Stimulated activated CD8-positive, alpha-beta memory T cell treated with anti-CD3 and anti-CD28 coated beads, Interleukin-4, amount 100 ng/mL, for 48 hours (primary cell): ENCODE measurements at places on chromosomes 16 and 17.

GRCh38 chr16:1492082-1492922 lies 858 bp upstream of the TELO2 start:
- DNase-seq: no peak

GRCh38 chr16:48421741-48422140 lies 36.5 kb upstream of the SIAH1 start:
- no peak for DNase-seq

DNA sequence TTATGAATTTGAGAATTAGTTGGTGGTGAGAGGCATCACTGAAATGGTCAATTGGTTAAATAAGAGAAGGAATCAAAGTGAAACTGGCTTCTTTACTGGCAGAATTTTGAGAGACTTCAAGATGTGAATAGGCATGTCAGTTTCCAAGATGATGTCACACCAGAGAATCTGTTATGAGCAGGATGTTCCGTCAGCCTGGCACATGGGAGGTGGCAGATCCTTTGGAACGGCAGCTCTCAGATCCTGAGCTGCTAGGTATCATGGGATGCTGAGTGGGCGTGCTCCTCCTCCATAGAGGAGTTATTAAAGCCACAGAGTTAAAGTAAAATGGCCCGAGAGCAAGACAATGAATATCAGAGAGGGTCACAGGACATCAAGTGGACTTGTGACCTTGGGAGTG lies 444.3 kb upstream of the HSBP1 start:
- no peak for DNase-seq

DNA sequence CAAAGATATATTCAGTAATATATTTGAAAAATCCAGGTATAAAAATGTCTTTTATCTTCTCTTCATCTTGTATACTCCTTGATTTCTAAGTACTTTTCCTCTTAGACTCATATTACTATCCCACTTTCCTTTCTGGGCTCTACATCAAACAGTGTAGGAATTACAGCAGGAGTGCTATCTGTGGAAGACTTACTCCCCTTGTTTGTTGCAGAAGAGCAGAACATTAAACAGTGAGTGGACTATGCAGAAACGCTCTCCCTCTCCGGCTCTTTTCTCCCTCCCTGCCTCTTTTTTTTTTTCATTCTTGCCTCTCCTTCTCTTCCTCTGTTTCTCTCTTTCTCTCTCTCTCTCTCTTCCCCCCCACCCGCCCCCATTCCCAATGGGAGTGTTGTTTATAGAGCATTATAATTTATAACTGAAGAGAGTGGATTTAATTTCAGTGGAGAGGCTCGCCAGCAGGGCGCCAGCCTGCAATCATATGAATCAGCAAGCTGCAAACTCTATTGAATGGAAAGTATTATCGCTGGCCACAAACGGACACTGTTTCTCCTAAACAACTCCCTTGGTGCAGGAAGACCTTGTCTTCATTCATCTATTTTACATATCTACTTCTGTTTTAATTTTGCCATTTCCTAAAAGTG lies 242.3 kb upstream of the TBX2 start:
- DNase-seq: no peak

DNA sequence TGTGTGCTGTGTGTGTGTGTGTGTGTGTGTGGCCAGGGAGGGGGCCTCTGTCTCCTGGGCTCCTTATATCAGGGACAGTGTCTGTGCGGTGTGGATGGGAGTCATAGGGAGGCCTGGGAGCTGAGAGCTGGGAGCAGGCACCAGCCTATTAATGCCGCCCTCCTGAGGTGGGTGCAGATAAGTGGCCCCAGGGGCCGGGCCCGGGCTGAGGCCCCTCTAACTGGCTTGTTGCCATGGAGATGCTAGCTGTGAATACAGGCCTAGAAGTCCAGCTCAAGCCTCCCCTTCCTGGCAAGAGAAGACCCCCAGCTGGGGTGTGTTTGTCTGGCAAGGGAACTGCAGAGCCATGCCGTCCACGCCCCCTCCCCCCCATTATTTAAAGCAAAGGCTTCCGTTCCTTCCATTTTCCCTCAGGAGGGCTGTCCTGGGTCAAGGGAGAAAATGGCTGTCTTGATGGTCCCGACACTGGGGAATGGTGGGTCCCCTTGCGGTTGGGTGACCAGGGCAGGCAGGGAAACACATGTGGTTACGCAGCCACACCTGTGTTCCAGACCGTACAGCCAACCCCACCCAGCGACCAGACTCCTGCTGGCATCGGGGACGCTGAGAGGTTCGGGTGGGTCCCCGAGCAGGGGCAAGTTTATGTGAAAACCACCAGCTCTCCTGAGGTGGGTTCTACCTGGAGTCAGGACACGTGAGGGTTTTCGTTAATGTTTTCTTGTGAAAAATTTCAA lies 141.1 kb downstream of the MRM1 start:
- no peak for DNase-seq

DNA sequence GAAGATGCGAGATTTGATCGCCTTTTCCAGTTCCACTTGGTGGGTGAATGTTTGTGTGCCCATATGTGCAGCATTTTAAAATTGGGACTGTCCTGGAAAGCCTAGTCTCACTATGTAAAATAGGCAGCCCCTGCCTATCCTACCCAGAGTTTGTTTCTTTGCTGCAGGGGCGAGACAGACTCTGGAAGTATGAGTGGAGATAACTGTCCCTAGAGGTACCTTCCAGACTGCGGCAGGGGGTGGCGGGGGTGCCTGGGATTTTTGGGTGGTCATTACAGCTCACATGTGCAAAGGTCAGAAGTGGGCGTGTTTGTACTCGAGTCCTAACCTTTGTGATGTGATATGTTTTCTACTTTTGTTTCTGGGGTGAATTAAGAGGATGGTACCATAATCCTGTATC lies 36.6 kb downstream of the MPRIP start:
- no peak for DNase-seq

- no peak for DNase-seq
These were observed 25.0 kb upstream of the SLC38A8 start for GRCh38 chr16:84067640-84068039.

DNA sequence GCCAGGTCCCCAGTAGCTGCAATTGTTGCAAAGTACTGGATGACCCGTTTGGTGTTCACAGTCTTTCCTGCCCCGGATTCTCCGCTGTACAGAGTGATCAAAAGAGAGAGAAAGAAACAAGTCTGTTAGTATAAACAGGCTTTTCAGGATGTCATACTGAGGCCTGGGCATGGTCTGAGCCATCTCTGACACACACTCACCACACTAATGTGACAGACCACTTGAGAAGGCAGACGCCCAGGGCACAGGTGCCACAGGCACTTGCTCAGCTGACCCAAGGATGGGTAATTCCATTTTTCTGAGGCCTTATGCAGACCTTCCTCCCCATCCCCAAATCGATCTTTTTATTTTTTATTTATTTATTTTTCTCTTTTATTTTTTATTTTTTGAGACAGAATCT lies 7.5 kb downstream of the MYH3 start:
- DNase-seq: no peak

DNA sequence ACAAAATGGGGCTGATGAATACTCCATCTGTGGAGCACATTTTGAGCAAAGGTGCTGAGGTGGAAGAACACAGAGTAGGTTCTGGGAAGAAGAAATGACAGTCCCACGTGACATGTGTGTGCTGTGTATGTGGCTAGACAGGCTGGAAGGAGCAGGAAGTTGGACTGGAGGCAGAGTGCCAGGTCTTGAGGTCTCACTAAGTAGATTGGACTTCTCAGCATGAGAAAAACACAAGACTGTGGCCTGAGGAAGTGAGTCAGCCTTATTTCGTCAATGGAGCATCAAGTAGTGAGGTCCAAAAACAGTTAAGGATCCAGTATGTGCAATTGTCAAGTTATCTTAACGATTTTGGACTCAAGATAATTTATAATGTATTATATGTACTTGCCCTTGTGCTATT lies 736.5 kb downstream of the KCNJ2 start:
- no peak for DNase-seq

GRCh38 chr17:55273579-55274354 lies 9.0 kb downstream of the HLF start:
- no peak for DNase-seq

GRCh38 chr16:6016530-6017184 lies 919.1 kb upstream of the EEF2KMT start:
- no peak for DNase-seq

DNA sequence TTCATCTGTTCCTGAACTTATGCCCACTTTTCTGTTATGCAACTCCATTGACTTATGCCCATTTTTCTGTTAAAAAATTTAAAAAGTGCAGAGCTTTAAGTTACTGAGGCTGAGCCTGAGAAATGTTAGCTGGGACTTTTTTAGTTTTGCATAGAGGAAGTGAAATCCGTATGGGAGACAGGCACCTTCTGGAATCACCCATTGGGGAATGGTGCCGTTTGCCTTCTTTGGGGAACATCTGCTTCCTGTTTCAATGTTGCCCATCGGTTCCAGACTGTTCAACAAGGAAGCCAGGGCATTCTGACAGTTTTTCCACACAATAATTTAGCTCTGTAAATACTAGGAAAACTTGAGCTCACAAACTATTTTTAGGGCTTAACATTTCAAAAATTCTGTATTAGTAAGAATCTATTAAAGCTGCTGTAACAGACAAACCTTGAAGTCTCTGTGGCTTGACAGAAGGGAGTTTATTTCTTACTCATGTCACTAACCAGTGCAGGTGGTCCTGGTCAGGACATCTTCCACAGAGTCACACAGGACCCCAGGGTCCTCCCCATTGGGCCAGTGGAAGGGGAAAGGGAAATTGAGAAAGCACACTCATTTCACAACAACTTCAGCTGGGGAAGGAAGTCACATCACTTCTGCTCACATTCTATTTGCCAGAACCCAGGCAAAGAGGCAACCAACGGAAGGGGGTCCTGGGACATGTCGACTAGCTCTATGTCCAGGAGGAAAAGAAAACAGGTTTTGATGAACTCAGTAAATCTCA lies 17.2 kb downstream of the PRKCB start:
- no peak for DNase-seq

GRCh38 chr16:78235168-78235800 lies 135.8 kb downstream of the WWOX start:
- DNase-seq: peak; percentile 78

DNA sequence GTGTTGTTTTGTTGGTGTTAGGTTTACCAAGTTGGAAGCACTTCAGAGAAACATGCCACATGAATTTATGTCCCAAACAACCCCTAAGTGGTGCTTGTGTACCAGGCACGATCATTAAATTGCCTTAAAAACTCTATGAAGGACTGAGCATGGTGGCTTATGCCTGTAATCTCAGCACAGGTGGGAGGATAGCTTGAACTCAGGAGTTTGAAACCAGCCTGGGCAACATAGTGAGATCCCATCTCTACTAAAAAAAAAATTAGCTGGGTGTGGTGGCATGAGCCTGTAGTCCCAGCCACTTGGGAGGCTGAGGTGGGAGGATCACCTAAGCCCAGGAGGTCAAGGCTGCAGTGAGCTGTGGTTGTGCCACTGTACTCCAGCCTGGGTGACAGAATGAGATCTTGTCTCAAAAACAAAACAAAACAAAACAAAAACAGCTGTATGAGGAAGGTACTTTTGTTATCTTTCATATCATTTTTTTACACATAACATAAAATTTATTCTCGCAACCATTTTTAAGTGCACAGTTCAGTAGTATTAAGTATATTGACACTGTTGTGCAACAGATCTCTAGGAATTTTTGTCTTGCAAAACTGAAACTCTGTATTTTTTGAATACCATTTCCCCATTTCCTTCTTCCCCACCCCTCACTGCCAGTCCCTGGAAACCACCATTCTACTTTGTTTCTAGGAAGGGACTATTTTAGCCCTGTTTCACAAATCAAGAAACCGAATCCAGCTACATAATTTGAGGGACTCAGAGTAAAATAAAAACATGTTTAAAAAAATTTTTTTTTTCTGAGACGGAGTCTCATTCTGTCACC lies 14.3 kb upstream of the RBBP6 start:
- no peak for DNase-seq

DNA sequence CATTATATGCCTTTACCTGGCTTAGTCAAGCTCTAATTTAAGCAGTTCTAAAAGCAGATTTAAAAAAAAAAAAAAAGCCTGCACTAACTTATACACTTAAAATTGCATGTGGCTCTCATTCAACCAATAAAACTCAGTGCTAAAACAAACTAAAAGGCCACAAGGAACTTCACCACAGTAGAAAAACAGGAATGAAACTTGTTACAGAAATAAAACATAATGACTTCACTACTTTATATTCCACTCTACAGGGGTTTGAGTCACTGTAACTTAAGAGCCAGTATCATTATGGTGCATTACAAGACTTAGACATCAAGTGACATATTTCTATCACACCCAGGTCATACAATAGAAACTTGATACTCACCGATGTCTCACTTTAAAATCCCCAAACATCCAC lies 11.1 kb downstream of the CA10 start:
- DNase-seq: no peak

DNA sequence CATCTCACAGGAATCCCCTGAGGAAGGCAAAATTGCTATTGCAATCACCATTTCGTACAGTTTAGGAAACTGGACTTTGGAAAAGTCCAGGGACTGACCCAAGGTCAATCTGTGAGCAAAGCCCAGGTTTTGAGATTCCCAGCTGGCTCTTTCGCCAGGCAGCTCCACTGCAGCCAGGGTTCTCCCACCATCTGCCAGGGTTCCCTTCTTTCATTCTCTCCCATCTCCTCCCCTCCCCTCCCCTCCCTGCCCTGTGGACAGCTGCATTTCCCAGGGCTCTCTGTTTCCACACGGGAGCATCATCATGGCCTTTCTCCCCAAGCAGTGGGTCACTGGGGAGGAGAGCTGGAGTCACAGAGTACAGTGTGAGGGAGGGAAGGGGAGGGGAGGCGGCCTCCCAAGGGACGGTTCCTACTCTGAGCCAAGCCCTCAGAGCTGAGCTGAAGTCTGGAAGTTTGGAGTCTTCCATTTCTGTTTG lies 11.9 kb upstream of the GSDMA start:
- no peak for DNase-seq

GRCh38 chr17:69602972-69603371 lies 188.5 kb downstream of the MAP2K6 start:
- no peak for DNase-seq

DNA sequence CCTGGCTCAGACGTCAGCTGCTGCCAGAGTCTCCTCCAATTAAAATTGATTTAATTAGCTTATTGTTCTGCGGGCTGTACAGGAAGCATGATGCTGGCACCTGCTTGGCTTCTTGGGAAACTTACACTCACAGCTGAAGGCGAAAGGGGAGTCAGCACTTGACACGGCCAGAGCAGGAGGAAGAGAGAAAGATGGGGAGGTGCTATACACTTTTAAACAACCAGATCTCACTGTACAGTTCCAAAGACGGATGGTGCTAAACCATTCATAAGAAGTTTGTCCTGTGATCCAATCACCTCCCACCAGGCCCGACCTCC lies 1.4 kb upstream of the PRDM7 start:
- DNase-seq: no peak

DNA sequence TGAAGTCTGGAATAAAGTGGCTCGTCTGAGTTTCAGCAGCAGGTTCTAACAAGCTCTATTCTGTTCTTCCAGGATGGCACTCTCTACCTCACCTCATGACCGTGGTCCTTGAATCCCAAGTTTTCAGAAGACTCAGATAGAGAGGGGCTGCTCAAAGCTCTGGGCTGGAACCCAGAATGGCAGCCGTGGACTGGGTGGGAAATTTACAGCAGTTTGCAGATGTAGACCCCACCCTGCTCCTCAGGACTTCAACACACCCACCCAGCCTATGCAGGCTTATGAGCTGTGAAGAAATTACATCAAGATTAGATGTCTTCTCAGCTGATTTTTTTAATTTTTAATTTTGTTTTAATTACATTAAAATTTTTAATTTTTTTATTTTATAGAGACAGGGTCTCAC lies 59.4 kb downstream of the METRNL start:
- DNase-seq: no peak
